ENCODE measurements at places on chromosomes 6 and 20.

GRCh38 chr6:143160015-143160414 is 99.3 kb downstream of the AIG1 start:
- DNase-seq: no peak

DNA sequence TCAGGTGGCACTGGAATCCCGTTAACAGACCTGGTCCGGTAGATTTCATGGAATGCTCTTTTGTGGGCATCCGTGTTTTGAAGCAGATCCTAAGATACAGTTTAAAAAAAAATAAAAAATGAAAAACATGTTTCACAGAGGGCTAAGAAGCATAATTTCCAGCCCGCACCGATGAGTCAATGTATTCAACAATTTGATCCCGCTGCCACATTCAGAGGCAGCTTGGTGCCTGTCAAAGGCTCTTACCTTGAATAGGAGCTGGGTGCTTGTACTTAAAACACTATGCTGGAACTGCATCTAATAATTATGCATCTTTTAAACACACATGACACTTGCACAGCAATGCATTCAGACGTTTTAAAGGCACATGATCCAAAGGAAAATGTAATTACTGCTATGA is 164.8 kb downstream of the SYNE1 start:
- no peak for DNase-seq

GRCh38 chr6:67815623-67816022 is 819.5 kb upstream of the ADGRB3 start:
- no peak for DNase-seq

GRCh38 chr20:42857446-42857845 is 332.3 kb downstream of the PTPRT start:
- DNase-seq: no peak

DNA sequence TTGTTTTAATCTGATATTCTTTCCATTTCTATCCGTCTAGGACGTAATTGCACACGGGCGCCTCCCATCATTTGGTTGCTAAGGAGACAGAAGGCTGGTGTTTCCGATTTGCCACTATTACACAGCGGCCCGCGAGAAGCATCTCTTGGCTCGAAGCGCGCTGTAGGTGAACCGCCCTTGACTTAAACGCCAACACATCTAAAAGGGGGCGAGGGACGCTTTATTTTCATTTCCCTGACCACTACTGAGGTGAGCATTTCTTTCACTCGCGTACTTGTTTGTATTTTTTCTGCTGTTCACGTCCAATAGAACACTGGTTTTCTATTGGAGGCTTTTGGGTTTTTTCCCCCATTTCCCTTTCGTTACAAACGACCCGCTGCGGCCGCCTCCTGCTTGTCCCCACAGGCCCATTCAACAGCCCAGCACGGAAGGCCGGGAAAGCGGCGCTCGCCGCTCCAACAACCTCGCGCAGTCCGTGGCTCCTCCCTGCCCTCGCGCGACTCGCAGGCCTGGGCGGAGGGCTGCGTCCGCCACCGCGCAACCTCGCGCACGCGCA is 505 bp upstream of the WRNIP1 start:
- no peak for DNase-seq

DNA sequence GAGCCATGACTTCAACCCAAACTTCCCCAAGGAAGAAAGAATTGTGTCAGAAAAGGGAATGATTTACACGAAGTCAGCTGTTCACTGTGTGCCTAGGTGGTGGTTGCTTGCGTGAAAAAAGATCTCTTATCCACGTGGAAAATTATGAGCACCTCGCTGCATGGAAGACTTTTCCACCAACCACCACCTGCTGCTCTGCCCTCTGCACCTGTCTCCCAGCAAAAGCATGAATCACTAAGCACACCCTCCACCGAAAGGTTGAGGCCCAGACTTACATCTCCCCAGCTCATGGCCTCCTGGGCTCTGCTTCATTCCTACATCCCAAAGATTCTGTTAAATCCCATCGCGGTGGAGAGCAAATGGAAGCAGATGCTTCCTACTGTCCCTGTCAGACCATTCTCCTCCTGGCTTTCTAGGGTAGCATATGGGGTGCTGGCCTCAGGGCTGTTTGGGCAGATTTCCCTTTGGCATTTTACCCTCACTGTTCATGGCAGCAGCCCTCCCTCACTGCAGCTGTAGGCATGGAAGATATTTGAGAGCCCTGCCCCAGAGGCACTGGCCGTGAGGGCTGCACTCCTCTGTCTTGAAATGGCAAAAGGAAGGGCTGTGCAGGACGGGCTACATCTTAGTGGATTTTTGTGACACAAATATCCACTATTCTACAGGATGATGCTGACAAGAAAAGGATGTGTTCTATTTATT is 37.6 kb upstream of the CST5 start:
- no peak for DNase-seq

DNA sequence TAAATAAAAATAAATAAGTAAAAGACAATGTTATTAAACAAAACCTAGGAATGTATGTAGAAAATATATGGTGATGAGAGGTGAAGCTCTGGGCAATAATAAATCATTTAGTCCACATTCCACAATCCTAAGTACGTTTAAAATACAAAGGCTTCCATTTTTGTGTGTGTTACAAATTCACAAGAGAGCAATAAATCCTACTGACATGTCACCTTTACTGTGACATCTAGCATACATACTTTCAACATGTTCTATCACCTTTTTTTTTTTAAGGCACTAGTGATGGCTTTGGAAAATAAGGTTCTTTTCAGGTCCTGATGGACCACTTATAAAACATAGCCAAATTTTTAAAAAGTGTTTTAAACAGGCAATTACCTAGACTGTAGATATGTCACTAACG is 12.0 kb downstream of the REV3L start:
- no peak for DNase-seq

DNA sequence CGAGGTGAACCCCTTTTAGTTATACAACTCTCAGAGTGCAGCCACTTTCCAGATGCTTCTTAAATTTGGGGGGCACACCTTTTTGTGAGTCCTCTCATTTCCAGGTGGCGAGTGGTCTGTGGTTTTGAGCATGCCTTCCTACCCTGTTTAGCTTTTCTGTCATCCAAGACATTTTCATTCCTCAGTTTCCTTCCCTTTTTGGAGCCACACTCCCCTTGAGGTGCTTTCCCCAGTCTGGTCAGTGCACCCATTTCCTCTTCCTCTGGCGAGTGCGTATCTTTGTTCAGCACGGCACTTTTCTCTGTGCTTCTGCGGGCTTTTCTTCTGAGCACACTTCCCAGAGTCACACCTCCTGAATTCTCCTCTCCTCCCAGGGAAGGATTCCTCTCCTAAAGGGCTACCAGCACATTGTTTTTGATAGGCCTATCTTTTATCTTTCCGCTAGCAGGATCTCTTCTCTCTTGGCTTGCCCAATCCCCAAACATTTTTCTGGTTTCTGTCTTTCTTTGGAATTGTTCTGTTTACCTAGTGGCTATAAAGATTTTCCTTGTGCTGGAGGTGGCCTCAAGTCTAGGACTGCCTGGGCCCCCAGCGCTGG is 1.4 kb downstream of the PHF20 start:
- DNase-seq: no peak

DNA sequence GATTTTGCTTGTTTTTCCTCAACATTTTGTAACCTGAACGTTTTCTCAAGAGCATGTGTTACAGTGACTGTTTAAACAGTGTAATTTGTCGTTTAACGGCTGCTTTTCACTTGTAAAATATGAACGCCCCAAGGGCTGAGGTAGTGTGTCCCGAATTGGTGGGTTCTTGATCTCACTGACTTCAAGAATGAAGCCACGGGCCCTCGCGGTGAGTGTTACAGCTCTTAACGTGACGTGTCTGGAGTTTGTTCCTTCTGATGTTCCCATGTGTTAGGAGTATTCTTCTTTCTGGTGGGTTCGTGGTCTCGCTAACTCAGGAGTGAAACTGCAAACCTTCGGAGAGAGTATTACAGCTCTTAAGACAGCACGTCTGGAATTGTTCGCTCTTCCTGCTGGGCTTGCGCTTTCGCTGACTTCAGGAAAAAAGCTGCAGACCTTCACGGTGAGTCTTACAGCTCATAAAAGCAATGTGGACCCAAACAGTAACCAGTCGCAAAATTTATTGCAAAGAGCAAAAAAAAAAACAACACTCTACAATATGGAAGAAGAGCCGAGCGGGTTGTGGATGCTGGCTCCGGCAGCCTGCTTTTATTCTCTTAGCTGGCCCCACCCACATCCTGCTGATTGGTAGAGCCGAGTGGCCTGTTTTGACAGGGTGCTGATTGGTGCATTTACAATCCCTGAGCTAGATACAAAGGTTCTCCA is 25.1 kb upstream of the TRIM27 start:
- DNase-seq: no peak

DNA sequence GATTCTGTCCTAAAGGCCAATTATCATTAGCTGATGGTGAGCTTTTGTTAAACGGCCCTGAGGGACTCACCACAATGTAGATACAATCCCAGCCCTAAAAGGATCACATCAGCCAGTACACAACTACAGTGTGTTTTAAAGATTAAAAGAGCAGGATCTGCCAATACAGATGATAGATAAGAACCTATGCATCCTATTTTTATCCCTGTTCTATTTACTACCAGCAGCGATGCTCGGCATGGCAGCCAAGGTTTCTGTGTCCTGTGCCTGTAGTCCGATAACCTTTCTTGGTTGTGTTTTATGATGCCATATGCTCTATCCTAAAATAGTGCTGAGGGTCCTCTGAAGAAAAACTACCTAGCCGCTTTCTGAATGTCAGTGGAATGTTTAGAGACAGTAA is 289.4 kb downstream of the PHACTR1 start:
- no peak for DNase-seq

- DNase-seq: no peak
These were observed 110.4 kb downstream of the SAMD5 start for GRCh38 chr6:147618927-147619326.

- DNase-seq: no peak
These were observed 148.0 kb downstream of the TMEM200A start for GRCh38 chr6:130513770-130514169.

GRCh38 chr6:39301606-39302005 is 12.6 kb downstream of the KCNK17 start:
- no peak for DNase-seq

GRCh38 chr6:34158876-34159275 is 13.0 kb upstream of the GRM4 start:
- no peak for DNase-seq

DNA sequence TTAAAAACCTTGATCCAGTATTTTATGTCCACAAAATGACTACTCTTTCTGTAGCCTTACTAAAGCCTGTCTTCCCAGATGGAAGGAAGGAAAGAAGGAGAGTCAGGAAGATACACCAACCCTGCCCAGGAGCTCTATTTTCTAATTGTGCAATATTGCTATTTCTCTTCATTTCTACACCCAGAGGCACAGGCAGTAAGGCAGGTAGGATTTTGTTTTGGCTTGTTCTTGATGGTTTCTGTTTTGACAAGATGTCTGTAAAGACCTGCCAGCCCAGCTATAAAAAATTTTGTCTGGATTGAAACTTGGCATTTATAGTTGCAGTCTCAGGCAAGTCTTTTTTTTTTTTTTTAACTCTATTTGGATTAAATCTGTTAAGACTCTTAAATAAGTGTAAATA is 587.5 kb upstream of the ARID1B start:
- no peak for DNase-seq

DNA sequence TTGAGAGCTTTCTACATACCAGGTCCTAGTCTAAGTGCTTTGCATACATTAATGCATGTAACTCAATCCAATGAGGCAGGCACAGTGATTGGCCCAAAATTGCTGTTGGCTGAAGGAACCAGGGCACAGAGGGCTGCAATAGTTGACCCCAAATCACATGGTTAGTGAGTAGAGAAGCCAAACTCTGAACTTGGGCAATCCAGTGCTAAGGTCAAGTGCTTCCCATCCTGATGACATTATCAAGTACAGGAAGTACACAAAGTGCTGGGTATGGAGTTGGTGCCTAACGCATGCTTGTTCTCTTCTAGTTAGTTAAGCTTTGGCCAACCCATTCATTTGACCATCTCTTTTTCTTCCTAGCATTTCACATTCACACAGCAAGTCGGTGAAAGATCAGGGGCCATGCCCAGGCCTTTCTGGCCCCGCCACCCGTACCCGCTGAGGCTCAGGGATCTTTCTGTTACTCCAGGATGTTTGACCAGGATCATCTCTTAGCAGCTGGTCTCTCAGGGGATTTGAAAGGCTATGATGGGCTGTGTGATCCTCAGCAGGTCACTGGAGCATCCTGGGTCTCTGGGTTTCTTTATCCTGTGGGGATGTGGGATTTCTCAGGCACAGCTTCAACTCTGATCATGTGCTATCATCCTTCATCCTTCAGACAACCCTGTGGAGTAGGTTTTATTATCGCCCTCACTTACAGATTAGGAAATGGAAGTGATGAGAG is 7.0 kb downstream of the KCNB1 start:
- DNase-seq: no peak

DNA sequence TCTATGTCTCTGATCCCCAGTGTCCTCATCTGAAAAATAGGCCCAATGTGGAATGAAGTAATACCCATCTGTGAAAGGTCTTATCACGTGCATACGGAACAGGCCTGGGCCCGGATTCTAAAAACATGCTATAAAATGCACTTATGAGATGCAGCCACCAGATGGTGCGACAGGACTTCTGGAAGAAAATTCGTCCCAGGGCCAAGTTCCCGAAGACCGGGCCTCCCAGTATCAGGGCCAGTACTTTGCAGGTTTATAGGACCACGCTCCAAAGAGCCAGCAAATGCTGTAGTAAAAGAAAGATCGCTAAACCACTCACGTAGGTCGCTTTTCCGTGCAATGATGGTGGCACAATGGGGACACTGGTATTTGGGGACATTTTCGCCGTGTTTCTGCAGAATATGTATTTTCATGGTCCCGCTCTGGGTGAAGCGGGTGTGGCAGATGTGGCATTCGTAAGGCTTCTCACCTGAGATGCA is 10.6 kb downstream of the CTCFL start:
- no peak for DNase-seq

DNA sequence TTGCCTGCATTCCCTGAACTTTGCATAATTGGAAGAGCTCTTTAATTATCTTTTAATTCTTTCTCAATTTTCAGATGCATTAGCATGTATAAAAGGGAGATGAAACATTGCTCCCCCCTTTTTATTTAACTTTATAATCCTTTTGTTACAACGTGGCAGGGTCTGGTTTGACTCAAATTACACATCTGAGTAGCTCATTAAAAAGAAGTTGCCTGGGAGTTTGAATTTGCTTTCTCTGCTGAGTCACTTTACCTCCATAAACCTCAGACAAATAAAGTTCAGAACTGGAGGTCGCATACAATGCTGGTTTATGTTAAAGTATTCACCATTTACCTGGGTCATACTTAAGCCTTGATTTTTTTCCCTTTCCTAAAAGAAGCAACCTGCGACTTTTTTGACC is 495.2 kb downstream of the PREX1 start:
- no peak for DNase-seq

GRCh38 chr6:163057260-163057659 is 329.5 kb downstream of the PACRG start:
- no peak for DNase-seq

Measured in D721Med (cell line).